ENCODE measurements at places on chromosomes 1 and 21. TPM values are rescaled to one million over a fixed set of nuclear protein-coding genes. Genes with fewer than 3 reads are reported as not detected.

Gene VSIG8
- not detected for polyA plus RNA-seq

Gene CRYAA
- not detected for polyA plus RNA-seq

Gene ARHGEF19
- polyA plus RNA-seq, result 6.0 TPM

- DNase-seq, result no peak
Measured at GRCh38 chr1:57824535-57824934, 400.7 kb upstream of the DAB1 start.

DNA sequence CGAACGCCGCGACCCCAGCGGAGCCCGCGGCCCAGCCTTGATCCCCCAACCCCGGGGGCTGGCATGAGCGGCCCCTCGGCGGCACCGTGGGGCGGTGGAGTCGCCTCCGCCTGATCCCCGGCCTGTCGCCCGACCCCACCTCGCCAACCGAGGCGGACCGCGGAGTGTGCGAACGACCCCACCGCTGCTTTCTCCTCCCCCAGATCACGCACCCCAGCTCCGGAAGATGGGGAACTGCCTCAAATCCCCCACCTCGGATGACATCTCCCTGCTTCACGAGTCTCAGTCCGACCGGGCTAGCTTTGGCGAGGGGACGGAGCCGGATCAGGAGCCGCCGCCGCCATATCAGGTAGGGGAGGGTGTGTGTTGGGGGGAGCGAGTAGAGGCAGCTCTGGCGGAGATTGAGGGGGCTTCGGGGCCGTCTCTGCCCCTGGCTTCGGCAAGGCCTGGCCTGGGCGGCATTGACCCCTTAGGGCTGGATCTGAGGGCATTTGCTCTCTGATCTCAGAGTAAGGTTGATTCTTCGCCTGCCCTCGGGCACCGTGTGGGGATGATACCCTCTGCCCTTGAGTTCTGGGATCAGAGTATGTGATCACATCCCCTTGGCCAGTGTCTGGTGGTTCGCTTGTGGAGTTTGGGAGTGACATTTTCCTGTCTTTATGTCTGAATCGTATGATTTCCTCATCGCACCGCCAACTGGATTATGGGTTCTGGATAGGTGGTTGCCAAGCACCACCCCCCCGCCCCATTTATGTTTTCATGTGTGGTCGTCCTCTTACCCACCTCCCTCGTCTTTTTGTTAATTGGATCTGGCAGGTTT lies 668 bp downstream of the RNF11 start:
- DNase-seq, result peak; percentile 60

GRCh38 chr1:58596631-58597052 lies 19.6 kb upstream of the TACSTD2 start:
- no peak for DNase-seq

DNA sequence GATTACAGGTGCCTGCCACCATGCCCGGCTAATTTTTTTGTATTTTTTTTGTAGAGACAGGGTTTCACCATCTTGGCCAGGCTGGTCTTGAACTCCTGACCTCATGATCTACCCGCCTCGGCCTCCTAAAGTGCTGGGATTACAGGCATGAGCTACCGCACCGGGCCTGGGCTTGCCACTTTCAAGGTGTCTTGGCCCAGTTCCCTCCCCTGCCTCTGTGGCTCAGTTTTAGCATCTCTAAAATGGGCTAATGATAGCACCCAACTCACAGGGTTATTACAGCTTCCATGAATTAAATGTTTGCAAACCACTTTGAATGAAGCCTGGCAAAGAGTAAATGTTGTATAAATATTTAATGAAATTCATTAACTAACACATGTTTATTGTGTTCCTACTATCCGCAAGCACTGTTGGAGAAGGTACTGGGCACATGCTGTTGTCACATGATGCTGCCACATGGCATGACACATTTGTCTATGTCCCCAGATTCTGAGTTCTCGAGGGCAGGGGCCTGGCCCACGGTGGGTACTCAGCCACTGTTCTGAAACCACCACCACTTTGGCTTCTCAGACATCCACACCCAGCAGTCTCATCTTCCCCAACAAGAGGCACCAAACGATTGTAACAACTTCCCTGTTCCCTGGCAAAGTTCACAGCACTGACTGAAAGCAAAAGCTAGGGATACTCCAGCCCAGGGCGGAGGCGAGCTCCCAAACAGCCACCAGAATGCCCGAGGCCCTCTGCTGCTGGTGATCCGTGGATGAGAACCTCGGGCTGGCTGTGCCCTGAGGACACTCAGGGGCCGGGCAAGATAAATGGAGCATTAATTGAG lies 9.7 kb downstream of the IFFO2 start:
- no peak for DNase-seq

DNA sequence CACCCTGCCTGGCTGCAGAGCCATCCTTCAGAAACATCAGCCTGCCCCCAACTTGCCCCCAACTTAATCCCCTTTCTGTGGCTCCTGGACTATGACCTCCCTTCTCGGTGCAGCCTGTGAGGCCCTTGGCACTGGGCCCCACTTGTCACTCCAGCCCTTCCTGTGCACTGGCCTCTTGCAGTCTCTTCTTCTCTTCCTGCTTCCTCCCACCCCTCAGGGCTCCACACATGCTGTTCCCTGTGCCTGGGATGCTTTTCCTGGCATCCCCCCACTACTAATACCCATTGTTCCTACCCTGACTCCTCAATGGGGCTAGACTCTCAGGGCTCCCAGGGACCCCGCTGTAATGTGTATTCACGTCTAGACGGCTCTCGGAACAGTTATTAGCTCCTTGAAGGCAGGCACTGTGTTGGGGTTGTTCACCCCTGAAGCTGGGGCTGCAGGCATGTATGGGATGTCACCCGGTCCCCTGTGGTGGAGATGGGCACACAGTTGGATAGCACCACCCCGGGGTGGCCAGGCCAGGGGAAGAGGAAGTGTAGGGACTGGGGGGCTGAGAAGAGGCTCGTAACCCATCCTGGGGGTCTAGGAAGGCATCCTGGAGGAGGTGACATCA lies 4.5 kb downstream of the LDLRAD1 start:
- no peak for DNase-seq

GRCh38 chr1:175774921-175775320 lies 31.5 kb upstream of the TNR start:
- DNase-seq, result no peak

DNA sequence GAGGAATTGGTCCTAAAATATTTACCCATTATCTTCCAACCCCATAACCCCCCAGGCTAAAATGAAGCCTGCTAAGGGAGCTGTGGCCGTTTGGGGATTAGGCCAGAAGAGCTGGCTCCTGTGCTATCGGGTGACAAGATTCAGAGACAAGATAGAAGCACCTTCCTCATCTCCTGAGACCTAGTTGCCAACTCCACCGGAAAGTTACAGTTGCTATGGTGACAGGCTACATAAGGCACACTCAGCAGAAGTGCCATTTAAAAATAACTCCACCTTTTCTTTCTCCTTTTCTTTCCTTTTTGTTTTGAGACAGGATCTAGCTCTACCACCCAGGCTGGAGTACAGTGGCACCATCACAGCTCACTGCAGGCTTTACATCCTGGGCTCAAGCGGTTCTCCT lies 43.6 kb upstream of the ROR1 start:
- DNase-seq, result no peak

Measured in testis (tissue), 5 donors.